ENCODE measurements at places on chromosomes 1 and 21.

DNA sequence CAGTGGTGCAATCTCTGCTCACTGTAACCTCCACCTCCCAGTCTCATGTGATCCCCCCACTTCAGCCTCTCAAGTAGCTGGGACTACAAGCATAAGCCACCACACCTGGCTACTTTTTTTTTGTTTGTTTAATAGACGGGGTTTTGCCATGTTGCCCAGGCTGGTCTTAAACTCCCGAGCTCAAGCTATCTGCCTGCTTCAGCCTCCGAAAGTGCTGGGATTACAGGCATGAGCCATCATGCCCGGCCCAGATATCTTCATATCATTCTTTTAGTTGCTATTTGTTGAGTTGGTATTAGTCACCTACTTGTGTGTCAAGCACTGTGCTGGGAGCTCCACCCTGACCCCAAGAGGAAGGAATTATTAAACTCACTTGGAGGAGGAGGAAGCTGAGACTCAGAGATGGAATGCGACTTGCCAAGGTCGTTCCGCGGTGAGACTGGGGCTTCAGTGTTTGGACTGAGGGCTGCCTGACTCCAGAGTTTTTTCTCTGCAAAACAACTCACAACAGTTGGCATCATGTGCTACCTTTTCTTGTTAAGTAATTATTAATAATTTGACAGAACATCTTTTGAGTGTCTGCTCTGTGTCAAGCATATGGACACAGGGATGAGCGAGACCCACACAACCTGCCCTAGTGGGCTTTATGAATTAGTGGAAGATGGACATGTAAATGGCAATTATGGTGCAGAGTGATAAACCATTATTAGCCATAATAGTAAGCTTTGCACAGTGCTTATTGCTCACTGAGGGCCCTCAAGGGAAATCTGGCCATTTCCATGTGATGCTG, 132.0 kb downstream of the FOXD2 start:
- no peak for DNase-seq

GRCh38 chr1:182173808-182174512, 112.4 kb upstream of the ZNF648 start:
- no peak for DNase-seq

- no peak for DNase-seq
These were observed 899.7 kb downstream of the ADGRL2 start for GRCh38 chr1:82700476-82700875.

- DNase-seq, result no peak
These were observed 97.2 kb downstream of the TBX15 start for GRCh38 chr1:118890851-118891384.

GRCh38 chr1:100441146-100441545, 88.8 kb downstream of the CDC14A start:
- no peak for DNase-seq

GRCh38 chr1:64513545-64513944, 43.6 kb downstream of the CACHD1 start:
- no peak for DNase-seq

- peak; percentile 42 for DNase-seq
These were observed 48.0 kb upstream of the ZC3H11B start for GRCh38 chr1:219660666-219661463.

DNA sequence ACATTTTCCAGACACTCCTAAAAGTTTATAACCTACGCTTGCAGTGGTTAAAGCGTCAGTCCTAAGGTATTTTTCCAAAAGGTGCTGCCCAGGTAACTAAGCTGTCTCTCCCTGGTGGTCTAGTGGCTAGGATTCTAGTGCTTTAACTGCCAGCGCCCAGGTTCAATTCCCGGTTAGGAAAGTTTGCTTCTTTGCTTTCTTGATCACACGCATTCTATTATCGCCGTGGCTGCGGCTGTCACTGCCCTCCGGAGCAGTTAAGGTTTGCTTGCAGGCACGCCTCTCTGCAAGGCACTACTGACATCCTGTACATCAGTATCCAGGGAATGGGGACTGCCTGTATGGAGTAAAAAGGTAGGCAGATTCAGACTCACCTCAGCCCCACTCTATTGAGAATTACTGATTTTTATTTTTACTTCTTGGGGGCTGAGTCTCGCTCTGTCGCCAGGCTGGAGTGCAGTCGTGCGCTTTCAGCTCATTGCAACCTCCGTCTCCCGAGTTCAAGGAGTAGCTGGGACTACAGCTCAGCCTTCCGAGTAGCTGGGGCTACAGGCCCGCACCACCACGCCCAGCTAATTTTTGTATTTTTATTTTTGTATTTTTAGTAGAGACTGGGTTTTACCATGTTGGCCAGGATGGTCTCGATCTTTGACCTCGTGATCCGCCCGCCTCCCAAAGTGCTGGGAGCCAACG, 53.2 kb upstream of the CFAP126 start:
- no peak for DNase-seq

DNA sequence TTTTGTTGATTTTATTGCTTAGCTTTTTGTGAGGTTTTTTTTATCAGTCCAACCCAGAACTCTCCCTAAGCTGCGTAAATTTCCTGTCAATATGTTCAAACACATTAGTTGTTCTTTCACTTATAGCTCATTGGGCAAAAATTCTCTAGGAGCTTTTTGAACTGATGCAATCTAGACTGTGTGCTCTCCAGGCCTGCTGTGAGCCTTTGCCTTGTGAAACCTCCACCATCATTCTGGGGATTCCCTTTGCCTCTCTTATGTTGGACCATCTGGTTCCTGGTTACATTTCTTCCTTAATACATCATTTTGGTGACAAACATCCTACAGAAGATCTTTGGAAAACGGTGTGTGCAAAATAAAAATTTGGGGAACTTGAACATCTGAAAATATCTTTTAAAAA, 247.2 kb downstream of the LRRC7 start:
- DNase-seq, result no peak

DNA sequence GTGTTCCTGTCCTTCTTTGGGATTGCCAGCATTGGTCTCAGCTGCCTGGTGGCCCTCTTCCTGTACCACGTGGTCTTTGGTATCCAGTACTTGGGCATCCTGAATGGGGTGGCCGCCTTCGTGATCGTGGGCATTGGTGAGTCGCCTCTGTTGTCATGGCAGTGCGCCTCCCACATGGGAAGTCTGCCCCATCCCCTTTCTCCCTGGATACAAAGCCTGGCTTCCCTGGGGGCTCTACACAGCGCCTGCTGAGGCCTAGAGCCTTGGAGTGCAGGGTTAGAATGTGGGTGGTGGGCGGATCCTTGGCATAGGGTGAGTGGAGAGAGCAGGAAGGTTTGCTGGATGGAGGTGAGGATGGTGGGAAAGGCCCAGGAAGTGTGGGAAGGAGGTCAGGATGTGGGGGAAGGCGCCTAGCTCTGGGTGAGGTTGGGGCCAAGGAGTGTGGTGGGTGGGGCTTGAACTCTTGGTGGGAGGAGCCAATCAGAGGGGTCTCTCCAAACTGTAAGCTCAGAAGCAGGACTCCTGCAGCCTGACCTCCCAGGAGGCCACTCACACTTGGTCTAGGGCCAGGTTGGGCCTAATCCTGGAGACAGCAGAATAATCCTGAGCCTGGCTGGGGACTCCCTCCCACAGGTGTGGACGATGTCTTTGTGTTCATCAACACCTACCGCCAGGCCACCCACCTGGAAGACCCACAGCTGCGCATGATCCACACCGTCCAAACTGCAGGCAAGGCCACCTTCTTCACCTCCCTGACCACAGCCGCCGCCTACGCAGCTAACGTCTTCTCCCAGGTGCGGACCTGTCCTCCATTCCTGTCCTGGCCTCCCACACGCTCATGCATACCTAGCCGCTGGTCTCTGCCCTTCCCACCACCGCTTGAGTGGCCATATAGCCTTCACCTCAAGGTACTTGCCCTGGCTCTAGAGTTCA, 36.7 kb downstream of the DISP3 start:
- DNase-seq, result no peak

- DNase-seq, result no peak
These were observed 383.2 kb downstream of the DISC1 start for GRCh38 chr1:232009741-232010140.

- DNase-seq, result no peak
These were observed 1.4 kb upstream of the DNAJC11 start for GRCh38 chr1:6703016-6703415.

GRCh38 chr1:173393659-173394000, 83.5 kb upstream of the PRDX6 start:
- no peak for DNase-seq

DNA sequence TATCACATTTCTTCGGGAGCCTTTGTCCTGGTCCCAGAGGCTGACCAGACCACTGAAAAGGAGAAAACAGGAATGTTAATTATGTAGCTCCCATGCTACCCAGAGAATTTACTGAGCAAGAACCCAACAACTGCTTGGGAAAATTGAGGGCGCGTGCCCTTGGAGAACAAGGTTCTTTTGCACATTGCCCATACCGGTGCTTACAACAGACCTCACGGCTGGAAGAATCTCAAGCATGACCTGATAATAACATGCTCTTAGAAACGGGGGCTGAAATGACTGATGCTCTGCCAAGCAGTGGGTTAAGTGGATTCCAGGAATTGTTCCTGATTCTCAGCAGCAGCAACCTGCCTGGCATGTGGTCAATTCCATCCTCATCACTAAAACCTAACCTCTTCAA, 49.3 kb upstream of the AJAP1 start:
- no peak for DNase-seq

GRCh38 chr1:37958690-37959089, 11.8 kb upstream of the INPP5B start:
- DNase-seq, result no peak

- DNase-seq, result no peak
These were observed 23.6 kb upstream of the SPSB1 start for GRCh38 chr1:9269078-9269501.

Data from stimulated activated CD4-positive, alpha-beta T cell treated with anti-CD3 and anti-CD28 coated beads, Interleukin-2, amount 100 ng/mL, for 48 hours (primary cell).